Osteoblast (primary cell): ENCODE measurements at places on chromosomes 7 and 10. TPM values are rescaled to one million over a fixed set of nuclear protein-coding genes. Genes with fewer than 3 reads are reported as not detected.

DNA sequence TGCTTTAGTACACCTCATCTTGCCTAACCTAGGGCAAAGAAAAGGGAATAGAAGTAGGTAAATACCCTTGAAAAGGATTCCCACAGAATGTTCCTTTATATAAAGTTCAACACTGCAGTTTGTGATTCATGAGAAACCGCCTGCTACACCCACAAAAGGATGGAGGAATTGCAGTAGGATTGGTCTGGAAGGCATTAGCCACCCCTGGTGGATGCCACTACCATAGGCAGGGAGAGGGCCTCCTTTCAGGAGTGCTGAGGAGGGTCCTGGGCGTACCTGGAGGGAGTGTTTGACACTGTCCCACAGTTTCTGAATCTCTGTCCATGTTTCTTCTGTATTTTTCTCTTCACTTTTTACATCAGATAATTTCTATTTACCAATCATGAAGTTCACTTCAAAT is 221.8 kb upstream of the TMEM72 start:
- no peak for DNase-seq

DNA sequence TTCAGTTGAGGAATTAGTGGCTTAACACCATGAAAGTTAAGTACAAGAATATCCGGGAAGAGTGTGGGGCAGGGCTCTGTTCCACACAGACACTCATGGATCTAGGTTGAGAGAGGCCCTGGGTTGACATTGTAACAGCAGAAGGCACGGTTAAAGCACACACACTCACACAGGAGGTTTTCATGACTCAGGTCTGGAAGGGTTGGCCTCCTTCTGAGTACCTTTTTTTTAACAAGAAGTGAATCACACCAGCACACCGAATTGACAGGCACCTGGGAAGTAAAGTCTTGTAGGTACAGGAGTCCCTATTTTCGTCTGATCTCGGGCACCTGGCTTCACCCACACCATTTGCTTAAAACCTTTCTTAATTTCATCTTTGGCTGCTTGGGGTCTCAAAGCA is 509.4 kb upstream of the ADARB2 start:
- DNase-seq, result no peak

Gene ASZ1
- total RNA-seq, result not detected in 2 replicates

- DNase-seq, result no peak
These were observed 132.7 kb upstream of the KCNMA1 start for GRCh38 chr10:77770081-77770867.

DNA sequence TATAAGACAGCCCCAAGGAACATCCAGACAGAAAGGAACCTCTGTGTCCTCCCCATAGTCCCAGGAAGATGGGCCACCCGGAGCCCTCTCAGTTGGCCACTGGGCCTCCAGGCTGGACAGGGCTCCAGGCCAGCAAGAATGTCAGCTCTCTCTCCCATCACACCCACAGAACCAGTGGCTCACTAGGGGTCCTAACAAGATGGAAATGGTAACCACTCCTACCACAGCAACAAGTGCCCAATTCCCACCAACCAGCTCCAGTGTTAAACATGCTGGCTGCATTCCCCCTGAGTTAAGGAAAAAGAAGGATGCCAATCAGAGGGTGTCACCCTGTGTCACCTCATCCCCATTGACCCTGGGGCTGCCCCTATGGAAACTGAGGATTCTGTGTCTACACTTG is 333.0 kb downstream of the GRID1 start:
- no peak for DNase-seq
